Fibroblast of skin of right biceps (primary cell): ENCODE measurements at places on chromosomes 5 and 9.

DNA sequence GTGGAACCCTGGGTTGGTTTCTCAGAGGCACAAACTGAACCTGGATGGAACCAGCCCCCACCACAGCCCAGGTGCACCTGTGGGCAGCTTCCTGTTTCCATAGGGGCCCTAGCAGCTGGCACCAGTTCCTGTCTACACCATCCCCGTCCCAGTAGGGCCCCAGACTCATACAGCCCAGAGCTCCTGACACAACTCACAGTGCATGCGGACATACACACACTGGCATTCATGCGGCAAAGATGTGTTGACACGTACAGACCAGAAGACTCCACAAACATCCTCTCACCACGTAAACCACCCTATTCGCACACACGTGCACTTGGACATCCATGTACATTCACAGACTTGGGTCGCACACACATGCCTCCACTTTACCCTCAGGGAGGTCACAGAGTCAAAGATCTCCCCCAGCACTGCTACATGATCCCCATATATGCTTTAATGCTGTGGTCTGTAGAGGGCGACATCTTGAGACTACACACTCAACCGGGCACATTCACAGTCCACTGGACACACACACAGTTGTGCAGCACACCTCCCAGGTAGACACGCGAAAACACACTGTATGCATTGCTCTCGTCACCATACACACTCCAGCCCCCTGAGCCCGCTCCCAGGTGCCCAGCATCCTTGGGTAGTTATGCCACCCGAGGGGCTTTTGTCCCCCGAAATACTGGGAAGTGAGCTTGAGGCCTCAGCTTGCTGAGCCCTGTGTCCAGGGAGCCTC, 22.4 kb downstream of the CXXC5 start:
- DNase-seq, result no peak

GRCh38 chr9:132990781-132991180, 12.3 kb downstream of the GFI1B start:
- no peak for DNase-seq

DNA sequence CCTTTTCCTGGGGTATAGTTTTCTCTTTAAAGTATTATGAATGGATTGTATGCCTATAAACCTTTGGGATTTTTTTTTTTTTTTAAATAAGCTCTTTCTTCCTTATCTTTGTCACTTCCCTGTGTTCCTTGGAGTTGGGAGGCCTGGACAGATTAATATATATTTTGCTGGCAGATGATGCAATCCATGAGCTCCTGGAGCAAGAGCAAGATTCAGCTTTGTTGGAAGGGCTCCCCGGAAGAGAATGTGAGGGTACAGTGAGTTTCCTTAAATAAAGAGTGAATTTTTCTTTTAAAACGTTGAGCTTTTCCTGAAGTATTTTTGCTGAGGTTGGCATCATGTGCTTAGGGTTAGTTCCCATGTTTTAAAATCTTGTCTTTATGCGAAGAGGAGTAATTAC, 98.7 kb upstream of the SLC28A3 start:
- peak; percentile 10 for DNase-seq

GRCh38 chr5:74285675-74286280, 354.8 kb downstream of the ENC1 start:
- no peak for DNase-seq

DNA sequence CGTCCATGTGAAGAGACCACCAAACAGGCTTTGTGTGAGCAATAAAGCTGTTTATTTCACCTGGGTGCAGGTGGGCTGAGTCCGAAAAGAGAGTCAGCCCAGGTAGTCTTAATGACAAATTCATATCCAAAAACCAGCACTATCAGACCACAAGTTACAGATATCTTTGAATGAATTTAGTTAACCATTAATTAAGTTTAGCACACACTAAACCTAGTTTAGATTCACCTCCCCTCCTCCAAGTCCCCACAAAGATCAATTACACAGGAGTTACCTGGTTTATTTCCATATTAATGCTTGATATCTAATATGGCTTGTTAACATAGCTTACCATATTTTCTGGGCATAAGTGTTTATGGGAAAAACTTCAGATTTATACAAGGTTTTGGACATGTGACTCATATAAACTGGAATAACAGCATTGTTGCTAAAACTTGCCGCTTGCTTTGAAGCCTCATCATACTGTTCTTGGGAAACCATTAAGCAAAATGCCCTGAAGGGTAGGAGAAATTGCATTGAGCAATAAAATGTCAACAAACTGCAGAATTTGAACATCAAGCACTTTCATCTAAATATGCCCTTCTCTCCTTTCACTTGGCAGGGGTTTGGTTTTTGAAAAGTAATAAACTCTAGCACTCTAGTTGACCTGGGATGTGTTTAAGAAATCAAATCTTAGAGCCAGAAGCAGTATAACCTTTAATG, 166.9 kb downstream of the SNCAIP start:
- DNase-seq, result no peak

DNA sequence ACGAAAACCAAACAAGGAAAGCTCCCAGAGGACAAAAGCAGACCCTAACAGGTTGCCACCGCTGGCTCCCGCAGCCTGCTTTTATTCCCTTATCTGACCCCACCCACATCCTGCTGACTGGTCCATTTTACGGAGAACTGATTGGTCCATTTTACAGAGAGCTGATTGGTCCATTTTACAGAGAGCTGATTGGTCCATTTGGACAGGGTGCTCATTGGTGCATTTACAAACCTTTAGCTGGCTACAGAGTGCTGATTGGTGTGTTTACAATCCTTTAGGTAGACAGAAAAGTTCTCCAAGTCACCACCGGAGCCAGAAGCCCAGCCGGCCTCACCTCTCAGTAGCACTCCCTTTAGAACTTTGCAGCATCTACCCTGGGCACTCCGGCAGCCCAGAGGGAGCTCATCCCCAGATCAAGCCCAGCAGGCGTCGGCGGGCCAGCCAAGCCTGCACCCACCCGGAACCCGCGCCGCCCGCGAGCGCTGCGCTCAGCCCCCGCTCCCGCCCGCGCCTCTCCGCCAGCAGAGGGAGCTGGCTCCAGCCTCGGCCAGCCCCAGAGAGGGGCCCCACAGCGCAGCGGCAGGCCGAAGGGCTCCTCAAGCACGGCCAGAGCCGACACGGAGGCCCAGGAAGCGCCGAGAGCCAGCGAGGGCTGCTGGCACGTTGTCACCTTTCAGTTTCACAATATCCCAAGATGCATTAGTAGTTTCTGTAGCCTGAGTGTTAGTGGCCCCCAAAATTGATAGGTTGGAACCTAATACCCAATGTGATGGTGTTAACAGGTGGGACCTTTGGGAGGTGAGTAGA, 35.3 kb upstream of the CLPTM1L start:
- peak; percentile 4 for DNase-seq

DNA sequence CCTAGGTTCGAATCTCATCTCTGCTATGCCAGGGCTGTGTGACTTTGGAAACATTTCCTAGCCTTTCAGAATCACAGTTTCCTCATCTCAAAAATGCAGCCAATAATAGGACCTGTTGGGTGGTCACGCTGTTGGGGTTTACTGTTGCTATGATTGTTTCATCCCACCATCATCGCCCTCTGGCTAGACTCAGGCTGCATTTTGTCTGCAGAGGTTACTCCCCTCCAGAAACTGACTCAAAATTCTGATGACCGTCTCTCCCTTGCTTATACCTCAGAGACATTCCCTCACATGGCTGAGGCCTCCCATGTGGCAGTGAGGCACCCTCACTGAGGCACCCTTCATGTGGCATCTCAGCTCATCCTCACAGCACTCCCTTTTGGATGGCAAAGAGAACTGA, 61.6 kb downstream of the COL27A1 start:
- DNase-seq, result no peak

DNA sequence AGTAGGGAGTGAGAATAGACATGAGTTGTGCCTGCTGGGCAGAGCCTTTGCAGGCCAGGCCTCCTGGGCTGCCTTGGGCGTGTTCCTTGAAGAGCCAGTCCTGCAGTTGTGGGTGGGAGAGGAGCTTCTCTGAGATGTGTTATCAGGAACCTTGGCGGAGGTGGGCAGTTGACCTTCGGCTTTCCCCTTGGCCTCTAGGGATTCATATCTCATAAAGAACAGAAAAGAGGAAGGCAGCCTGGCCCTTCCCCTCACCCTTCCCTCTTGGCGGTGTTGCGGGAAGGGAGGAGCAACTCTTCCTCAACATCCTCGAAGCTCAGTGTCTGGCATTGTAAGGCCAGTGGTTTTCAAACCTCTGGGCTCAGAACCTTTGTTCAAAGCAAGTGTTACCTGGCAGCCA, 59.2 kb downstream of the DAPK1 start:
- DNase-seq, result no peak

DNA sequence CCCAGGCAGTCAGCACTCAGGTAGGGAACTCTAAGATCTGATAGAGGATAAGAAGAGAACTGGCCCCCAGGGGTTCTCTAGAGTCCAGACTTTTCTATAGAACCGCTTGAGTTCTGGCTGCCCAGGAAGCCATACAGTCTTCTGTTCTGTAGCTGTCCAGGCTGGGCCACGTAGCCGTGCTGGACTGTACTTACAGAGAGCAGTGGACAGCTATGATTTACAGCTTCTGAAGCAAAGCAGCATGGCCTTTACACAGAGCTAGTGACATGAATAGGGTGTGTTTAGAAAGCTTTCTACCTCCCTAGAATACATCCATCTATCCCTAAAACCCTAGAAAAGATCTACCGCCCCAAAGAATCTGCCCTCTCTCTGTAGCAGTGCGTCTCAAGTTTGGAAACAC, 57.2 kb downstream of the ACO1 start:
- no peak for DNase-seq

DNA sequence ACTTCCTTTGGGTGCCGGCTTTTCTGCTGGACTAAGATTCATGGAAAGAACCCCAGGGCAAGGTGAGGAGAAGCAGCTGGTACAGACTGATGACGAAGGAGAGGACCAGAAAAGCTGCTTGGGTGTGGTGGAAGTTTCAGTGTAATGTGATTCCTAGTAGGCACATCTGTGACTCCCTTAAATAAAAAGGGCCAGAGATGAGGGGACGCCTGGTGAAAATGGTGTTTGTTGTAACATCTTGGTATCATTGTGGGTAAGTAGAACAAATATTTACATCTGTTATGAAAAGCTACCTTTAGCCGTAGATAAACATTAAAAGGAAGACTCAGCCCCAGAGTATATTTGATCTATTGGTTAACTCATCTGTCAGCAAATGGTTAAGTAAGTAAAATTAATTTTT, 33.8 kb downstream of the OTULINL start:
- no peak for DNase-seq

- DNase-seq, result no peak
Measured at GRCh38 chr9:128204858-128205257, 1.7 kb downstream of the DNM1 start.

DNA sequence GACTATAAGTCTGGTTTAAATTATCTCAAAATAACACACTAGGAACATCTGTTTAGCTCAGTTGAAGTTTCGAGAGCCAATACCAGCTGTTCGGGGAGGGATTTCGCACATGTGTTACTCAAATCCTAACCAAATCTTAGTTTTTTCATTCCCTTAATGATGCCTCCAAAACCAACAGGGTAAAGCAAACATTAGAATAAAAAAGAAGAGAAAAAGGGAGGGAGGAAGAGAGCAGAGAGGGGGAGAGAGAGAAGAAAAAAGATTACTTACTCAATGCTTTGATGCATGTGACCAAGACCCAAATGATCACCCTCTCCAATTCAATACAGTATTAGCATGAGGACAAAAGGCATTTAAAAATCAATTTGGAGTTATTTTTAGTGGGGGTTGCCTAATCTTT, 86.0 kb upstream of the NR5A1 start:
- no peak for DNase-seq

GRCh38 chr5:1701216-1701864, 98.3 kb downstream of the MRPL36 start:
- DNase-seq, result no peak

DNA sequence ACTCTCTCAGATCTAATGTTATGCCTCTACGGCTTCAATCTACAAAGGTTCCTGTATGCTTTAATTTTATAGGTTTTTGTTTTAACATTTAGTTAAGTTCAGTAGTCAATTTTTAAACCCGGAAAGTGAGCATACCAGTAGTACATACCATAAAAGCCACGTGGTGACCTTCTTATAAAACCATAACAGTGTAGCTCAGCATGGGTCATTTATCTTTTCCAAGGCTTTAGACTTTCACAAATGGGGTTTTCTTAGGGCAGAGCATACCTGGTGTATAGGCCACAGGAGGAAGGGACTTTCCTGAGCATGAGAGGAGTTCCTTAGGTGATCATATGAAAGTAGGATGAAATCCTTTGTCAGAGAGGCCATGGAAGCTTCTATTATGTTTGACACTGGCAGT, 23.2 kb downstream of the ECM2 start:
- DNase-seq, result no peak
